ENCODE measurements at places on chromosomes 13 and 19.

DNA sequence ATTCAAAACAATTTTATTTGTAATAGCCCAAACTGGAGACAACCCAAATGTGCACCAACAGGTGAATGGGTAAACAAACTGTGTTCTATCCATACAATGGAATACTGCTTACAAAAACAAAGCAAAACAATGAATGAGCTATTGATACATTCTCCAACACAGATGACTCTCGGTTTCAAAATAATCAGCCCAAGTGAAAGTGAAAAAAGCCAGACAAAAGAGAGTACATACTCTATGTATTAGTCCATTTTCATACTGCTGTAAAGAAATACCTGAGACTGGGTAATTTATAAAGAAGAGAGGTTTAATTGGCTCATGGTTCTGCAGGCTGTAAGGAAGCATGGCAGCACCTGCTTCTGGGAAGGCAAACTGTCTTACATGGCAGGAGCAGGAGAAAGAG is 65.2 kb upstream of the LRCH1 start:
- DNase-seq: no peak

GRCh38 chr13:31048521-31048920 is 113.2 kb downstream of the HSPH1 start:
- no peak for DNase-seq

DNA sequence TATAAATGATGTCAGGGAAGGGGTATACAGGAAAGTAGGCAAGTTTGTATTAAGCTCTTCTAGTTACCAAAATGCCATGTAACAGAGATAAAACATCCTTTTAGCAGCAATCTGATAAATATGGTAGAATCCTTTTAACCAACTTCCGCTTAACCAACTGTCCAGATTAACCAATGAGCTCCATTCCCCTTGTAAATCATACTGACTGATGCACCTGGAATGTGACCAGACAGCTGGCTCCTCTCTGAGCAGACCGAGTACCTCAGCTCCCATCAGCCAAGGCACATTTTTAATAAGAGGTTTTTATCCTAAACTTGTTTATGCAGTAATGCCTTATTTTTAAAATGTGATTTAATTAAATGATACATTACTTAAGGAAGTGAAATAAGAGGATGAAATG is 66.4 kb downstream of the KLF12 start:
- no peak for DNase-seq

DNA sequence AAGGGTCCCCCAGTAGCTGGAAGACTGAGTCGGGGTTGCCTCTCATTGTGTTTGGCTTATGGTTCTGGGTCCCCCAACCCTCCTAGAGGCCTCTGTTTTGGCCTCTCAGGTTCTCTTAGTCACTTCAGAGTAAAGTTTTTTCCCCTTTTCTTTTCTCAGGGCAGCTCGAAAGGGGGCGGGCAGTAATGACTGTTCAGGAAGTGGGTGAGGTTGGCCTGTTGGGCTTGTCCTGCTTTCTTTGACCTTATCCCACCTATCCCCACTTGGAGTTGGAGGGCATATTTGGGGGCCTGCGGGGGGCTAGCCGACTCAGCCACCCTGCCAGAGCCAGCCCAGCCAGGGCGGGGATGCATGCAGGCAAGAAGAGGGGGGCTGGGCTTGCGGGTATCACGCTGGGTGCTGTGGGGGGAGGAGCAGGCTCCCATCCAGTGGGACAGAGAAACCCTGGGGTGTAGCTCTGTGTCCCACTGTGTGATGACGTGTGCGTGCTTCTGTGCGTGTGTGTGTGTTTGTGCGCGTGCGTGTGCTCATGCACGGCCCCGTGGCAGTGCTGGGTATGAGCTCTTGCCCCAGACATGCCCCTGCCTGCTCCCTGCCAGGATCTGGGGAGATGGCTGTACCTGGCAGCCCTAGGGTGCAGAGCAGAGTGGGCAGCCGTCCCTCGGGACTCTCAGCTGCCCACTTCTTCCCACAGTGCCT is 1.4 kb downstream of the CIC start:
- DNase-seq: peak; percentile 76

- no peak for DNase-seq
Observed at GRCh38 chr13:83592095-83592494, 290.2 kb downstream of the SLITRK1 start.

DNA sequence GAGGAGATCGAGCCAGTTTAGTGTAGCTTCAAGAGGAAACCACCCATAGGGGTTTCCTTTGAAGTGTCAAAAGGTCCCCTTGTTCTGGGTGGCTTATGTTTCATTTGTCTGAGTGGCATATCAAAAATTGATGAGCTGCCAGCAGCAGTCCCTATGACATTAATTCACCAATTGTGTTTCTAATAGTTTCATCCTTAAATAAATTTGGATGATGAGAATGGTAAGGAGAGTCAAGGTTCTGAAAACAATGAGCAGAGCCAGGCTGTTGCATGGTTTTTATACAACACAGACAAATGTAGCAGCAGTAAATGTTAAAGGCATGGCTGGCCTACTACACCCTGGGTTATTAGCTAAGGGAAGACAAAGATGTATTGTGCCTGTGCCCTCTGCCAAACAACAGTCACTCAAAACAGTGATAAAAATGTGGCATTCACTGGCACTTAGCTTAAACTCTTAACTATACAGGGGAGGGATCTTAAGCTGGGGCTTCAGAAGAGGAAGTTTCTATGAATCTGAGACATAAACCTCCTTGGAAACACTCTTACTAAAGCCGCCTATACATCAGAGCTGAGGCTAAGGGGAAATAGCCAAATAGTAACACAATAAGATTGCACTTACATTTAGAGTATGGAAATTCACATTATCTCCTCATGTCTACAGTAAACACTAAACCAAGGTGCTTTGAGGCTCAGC is 200.5 kb downstream of the POU4F1 start:
- no peak for DNase-seq

DNA sequence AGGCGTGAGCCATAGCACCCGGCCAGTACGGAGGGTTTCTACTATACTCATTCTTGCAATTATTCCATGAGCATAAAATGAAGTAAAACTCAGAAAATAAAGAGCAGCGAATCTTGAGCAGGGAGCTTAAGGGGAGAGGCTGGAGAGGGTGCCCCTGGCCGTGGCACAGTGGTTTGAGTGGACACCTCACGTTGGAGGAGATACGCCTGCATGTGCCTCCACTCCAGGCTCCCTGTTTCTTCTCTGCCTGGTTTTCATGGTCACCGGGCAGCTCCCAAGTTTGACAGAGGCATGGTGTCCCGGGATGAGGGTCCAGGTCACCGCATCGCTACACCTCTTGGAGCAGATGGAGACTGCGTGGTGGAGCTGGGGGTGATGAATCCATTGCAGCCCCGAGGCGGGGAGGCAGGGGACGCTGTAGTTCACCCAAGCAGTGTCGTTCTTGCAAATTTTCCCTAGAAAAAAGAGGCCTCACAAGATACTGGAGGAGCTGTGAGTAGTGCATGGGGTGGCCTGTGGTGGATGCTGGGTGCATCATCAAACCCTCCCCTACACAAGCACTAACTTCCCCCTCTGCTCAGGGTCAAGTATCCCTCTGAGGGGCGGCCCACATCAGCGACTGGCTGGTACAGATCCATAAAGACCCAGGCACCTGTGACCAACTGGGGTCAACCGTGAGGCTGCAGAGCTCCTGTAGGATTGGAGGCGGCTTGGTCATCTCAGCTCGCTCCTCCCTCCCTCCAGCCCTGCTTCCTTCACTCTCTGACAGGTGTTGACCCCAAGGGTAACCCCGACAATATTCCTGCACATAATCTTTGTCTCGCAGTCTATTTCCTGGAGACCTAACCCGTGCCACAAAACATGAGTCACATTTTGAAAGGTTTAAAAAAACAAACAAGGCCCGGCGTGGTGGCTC is 3.6 kb upstream of the MIER2 start:
- no peak for DNase-seq

GRCh38 chr19:14544977-14545715 is 15.8 kb downstream of the TECR start:
- peak; percentile 83 for DNase-seq

GRCh38 chr13:64640002-64640401 is 2590.1 kb downstream of the PCDH9 start:
- no peak for DNase-seq

DNA sequence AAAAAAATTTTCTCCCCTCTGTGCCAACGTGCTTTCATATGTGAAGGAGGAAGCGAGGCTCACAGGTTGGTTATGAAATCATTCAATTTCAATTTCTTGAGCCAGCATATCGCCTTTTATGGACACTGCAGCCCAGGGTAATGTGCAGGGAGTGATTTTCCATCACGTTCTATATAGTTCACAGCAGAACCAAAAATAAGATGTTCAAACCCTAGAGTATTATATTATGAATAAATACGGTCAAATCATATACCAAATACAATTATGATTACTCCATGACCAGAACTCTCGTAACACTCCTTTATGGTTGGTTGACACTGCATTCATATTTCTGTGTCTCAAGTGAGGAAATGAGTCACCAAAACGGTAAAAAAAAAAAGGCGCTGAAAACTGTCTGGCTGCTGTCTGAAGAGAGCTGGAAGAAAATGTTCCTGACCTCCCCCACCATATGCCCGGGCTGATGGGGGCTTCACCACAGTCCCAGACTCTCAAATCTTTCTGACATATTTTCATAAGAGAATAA is 75.8 kb upstream of the UBAC2 start:
- DNase-seq: no peak

- no peak for DNase-seq
Observed at GRCh38 chr19:43784241-43784980, 3.6 kb upstream of the KCNN4 start.

GRCh38 chr19:32914879-32915660 is 45.5 kb upstream of the SLC7A9 start:
- no peak for DNase-seq

DNA sequence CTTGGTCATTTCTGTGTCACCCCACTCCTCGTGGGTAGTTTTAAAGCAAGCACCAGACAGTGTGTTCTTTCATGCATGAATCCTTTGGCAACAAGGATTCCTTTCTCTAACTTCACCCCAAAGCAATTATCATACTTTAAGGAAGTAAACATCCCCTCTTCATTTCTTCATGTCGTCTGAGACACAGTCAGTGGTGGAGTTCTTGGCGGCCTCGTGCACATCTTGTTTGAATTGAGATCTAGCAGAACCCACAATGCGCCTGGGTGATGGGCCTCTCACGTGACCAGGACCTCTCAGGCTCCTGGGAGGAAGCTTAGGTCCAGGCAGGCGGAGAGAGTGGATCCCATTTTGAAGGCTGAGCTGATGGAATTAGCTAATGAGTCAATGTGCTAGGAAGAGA is 2.6 kb downstream of the ACSBG2 start:
- no peak for DNase-seq

DNA sequence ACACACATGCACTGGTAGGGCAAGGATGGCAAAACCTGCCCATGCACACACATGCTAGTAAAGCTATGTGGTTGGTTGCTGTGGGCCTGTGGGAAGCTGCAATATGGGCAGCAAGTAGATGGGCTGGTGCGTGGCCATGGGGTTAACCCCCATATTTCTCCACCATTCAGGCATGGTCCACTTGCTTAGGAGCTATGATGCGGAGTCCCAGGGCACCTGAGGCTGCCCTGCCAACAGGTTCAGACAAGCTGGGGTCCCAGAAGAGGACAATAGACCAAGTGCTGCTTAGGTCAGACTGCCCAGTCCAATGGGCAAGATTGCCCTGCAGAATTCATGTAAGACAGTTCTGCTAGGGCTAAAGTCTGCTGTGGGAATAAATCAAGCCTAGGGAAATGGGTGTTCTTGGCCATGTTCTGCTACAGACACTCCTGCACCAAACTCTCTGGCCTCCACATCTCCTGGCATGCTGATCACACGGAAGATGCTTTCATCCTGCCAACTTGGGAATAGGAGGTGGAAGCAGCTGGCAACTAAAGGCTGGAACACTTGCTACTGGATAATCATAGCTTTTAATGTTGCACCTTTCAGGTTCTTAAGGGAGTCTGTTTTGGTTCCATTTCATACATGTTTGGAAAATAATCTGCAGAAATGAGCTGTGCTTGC is 646.3 kb upstream of the SLITRK1 start:
- no peak for DNase-seq

DNA sequence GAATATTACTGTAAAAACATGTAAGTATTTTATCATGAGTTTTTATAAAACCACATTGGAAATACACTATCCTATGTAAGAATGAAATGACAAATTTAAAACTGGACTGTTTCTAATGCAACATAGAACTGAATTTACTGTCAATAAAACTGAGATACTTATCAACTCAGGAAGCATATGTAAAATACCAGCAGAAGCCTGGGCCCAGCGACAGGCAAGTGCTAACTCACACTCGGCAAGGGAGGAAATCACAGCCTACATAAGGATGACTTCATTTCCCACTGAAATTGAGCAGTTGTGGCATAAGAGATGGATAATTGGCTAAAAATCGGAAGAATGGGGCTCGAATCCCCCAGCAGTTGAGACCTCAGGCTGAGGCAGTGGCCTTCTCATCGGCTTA is 12.1 kb downstream of the PROZ start:
- no peak for DNase-seq

DNA sequence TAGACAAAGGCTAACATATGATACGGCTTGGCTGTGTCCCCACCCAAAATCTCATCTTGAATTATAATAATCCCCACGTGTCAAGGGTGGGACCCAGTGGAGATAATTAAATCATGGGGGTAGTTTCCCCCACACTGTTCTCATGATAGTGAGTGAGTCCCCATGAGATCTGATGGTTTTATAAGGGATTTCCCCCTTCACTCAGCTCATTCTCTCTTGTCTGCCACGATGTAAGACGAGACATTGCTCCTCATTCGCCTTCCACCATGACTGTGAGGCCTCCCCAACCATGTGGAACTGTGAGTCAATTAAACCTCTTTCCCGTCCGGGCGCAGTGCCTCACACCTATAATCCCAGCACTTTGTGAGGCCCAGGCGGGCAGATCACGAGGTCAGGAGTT is 143.5 kb downstream of the RXFP2 start:
- no peak for DNase-seq

Measured in substantia nigra (tissue), 51 donors.